CD4-positive, CD25-positive, alpha-beta regulatory T cell (primary cell): ENCODE measurements at places on chromosomes 11 and 22. TPM values are rescaled to one million over a fixed set of nuclear protein-coding genes. Genes with fewer than 3 reads are reported as not detected.
A peak's percentile ranks its signal among the peaks of the same experiment; 100 is the strongest.

GRCh38 chr11:12485328-12485727, 108.0 kb downstream of the PARVA start:
- DNase-seq: no peak

DNA sequence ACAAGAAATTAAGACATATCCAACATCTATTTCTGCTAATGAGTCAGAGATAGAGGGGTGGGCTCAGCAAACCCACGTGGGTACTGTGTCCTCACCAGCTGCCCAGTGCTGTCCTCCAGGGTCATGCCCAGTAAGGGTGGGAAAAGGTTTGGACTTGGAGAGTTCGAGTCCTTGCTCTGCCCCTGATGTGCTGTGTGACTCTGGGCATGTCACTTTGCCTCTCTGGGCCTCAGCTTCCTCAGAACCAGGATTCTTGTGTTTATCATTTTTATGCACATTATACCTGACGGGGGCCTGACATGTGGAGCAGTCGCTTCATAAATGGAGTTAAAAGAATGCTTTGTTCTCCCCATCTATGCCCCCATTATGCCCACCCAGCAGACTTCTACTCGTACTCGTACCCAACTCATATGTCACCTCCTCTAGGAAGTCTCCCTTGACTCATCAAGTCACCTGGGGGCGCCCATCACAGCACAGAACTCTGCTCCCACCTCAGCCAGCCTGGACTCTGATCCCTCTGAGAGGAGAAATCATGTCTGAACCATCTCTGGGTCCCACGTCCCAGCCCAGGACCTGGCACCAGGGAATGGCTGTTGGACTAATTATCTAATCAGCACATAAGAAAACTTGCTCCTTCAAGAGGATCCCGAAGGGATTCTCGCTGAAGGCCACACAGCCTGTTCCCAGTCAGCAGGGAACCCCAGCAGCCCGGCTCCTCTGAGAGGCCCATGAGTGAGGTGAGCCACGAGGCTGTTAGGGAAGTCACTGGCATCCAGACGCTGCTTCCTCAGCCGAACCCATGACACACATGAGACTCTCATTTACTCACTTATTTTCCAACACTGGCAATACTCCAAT, 38.7 kb upstream of the TSKU start:
- no peak for DNase-seq

GRCh38 chr11:77117492-77117891, 10.6 kb upstream of the MYO7A start:
- DNase-seq: no peak

DNA sequence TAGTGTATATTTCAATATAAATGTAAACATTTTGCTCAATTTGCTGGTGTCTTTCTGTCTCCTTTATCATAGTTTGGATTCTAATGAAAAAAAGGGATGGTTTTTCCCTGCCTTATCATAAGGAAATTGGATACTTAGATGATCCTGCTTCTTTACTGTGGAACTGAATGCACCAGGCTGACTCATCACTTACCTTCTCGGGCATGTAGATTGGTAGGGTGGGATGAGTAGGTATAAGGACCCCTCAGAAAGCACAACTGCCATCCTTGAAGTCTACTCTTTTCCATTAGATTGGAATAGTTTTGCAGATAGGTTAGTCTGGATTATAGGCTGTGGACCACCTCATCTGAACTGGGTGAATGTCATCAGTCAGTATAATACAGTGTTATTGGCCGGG, 7.5 kb upstream of the SIDT2 start:
- no peak for DNase-seq

GRCh38 chr11:86091566-86091965, 22.7 kb upstream of the PICALM start:
- DNase-seq: no peak

DNA sequence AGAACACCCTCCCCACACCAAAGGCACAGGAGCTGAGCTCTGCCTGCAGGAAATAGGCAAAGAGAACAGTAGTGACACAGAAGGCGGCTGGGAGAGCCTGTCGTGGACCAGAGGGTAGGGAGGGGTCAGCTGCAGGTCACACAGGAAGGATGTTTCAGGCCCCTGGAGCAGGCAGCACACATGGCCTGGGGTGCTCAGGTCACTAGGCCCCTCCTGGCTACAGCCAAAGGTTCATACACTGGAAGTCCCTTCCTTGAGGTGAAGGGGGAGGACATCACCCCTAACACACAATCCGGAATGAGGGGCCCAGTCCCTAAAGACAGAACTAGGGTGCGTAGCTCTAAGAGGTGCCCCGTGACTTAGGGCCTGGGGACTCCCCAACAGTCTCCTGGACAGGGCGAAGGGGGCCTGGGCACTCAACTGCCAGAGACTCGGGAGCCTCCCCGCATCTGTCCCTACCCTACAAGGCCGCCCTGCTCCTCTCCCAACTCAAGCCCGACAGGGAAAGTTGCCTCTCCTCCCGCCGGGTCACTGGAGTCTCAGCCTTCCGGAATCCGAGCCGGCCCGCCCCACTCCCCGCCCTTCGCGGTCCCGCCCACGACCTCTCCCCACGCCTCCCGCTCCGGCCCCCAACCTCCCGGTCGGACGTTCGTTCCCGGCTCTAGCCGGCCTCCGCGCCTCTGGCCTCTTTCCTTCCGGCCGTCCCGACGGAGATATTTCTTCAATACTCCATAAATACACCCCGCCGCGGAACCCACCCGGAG, at the start of gene CYB5R2:
CYB5R2 (minus strand) TSS at position 541 of the 764 bp plus-strand sequence. CDS start 675 bp downstream, outside the sequence.
- DNase-seq: no peak

DNA sequence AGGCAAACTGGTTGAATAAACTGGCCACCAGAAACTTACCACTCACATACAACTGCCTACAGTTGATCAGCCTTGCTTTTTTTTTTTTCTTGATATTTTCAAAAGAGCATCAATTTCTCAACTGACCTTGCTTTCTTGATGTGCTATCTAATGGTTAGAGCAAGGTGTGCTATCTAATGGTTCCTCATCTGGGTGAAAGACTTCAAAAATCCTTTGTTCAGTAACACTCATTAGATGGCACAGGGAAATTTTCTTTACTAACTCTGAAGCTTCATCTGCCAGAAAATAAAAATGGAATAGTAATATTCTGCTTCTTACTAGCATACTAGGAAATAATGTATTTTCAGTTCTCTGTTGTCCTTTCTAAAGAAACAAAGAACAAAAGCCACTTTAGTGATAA, 51.2 kb upstream of the RAPSN start:
- no peak for DNase-seq

GRCh38 chr11:97087419-97087818, 697.6 kb downstream of the JRKL start:
- DNase-seq: no peak

DNA sequence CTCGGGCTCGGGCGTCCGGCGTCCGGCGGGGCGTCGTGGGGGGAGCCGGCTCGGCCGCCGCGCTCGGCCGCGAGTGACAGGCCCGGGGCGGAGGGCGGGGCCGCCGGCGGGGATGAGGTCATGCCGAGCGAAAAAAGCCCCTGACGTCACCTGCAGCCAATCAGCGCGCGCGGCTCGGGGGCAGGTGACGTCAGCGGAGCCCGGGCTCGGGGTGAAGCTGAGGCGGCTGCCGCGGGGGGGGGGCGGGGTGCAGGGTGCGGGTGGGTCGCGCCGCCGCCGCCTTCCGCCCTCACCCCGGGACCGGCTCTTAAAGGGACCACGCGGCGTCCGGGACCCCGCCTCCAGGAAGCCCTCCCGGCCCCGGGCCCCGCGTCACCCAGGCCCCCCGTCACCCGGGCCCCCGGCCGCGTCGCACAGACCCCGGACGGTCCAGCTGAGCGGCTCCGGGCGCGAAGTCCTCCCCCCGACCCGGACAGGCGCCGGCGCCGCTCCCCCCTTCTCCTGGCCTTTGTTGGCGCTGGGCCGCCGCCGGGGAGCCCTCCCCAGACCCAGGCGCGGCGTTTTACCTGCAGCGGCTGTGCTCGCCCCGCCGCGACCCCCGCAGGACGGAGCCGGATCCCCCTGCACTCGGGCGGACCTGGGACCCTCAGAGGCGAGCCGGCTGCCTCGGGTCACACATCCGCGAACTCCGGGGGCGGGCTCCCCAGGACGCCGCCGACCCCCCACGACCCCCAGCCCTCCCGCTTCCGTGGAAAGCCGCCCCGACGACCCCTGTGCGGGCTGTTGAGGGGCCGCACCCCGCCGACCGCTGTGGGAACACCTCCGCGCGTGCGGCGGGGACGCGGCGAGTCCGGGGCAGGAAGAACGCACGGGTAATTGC, at the start of gene DUSP8:
DUSP8 (minus strand) TSS at position 75 of the 880 bp plus-strand sequence. CDS start 6,445 bp downstream, outside the sequence.
- DNase-seq: peak; percentile 93

GRCh38 chr22:50274311-50274710, 4.1 kb upstream of the MAPK11 start:
- peak; percentile 58 for DNase-seq

DNA sequence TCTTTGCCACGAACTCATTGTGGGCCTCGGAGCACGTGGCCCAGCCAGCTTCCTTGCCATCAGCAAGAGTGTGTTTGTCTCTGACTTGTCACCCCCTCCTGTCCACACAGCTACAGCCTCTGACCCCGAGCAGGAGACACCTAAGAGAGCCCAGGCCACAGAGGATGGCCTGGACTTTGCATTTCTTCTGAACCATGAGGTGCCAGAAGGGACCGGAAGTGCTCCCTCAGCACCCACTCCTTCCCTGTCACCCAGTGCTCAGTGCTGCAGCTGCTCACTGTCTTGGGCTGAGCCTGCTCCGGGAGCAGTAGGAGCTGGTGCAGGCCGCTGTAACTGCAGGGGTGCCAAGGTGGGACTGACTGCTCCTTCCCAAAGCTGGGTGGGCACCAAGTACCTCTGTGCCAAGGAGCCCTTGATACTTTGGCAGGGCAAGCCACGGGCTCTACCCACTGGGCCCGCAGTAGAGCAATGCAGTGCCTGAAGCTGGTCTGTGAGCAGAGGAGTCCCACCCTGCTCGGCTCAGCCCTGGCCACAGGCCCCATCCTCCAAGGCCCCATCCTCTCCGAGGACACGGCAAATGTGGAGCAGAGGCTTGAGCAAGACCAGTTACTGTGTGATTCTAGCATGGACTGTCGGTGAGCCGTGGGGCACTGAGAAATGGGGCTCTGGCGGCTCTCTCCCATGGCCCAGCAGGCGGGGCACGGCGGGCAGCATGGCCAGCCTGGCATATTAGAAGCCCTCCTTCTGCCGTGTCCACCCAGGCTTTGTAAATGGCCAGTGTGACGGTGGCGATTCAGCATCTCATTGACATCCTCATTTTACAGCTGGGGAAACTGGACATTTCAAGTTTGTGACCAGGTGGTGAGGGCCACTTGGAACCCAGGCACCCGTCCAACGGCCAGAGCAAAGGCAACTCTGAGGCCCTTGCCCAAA, 6.3 kb downstream of the GRK2 start:
- DNase-seq: no peak

- DNase-seq: no peak
Observed at GRCh38 chr22:29014293-29014692, 47.3 kb downstream of the C22orf31 start.

DNA sequence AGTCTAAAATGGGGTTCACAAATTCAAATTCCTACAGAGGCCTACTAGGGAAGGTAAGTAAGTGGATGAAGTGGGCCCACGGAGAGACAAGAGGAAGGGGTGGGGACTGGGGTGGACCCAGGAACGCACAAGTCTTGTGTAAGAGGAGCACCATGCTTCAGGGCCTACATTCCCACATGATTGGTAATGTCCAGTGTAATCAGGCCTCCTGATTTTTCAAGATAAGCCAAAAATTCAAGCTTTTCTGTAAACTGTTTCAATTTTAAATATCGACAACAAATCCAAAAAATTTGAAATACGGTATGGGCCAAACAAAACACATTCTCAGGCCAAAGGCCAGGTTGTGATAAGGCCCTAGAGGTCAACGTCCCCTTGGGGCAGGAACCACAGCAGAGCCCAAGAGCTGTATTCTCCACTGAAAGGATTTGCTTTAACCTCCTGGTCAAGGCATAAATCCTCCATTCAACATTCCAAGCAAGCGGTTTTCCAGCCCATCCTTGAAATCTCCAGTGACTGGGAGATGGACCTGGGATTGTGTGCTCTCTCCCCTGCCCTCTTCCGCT, 116.4 kb downstream of the TRIM29 start:
- no peak for DNase-seq

DNA sequence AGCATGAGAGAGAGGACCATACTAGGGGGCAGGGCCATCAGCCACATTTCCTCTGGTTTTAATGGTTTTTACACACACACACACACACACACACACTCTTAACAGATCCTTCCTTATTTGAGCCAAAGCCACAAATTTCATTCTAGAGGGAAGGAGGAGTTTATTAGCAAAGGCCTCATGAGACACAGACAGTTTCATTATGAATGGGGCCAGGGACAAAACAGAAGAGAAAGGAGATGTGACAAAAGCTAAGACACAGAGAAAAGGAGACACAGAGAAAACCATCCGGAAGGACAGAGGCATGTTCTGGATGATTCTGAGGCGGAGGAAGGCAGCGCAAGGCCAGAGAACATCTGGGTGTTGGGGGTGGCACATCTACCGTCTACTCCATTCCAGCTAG, 32.2 kb upstream of the ARFGAP3 start:
- DNase-seq: no peak

GRCh38 chr11:120649316-120649715, 137.8 kb downstream of the GRIK4 start:
- no peak for DNase-seq

DNA sequence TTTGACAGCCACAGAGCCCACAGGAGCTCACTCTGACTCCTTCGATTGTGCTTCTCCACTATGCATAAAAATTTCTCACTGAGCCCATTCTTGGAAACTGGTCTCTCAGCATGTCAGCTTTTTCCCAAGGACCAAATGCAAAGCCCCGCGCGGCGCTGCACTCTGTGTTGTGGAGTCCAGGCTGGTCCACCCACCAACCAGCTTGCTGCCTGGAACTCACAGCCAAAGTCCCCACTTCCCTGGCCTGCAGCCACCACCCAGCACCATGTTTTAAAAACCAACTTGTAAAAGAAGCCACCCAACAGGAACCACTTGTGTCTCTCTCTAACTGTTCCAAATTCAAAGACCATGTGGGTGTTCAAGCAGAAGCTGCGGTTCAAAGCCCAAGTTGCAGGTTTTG, 124.4 kb downstream of the SPATA19 start:
- DNase-seq: no peak

CAVIN3 gene
- polyA plus RNA-seq: 4.3 TPM

RIMBP3B gene
- 0.32 TPM for polyA plus RNA-seq

SLC25A22 gene
- 6.6 TPM for polyA plus RNA-seq

OR2D2 gene
- polyA plus RNA-seq: not detected
